ENCODE measurements at places on chromosomes 16 and 17. TPM values are rescaled to one million over a fixed set of nuclear protein-coding genes. Genes with fewer than 3 reads are reported as not detected.

Gene SYT17
- total RNA-seq: 0.15 TPM

Gene TEKT1
- not detected for total RNA-seq

Gene ANKS4B
- total RNA-seq: not detected

Gene C17orf58
- total RNA-seq: 12.5 TPM

Gene MRM3
- 21.6 TPM for total RNA-seq

Gene KRT17
- total RNA-seq: not detected

Gene IQCK
- 40.6 TPM for total RNA-seq
